ENCODE measurements at places on chromosomes 7 and 10.
A peak's percentile ranks its signal among the peaks of the same experiment; 100 is the strongest.

GRCh38 chr10:31582365-31583052, 263.5 kb downstream of the ZEB1 start:
- no peaks in the 10 kb centered on the region for H3K36me3 ChIP-seq
- peak; percentile 47 for DNase-seq
- peaks cover 8% of the 10 kb centered on the region for H3K4me1 ChIP-seq
- H3K27ac ChIP-seq: no peak overlapping the region

- no peaks in the 10 kb centered on the region for H3K36me3 ChIP-seq
- no peaks in the 10 kb centered on the region for H3K4me1 ChIP-seq
- peak; percentile 37 for DNase-seq
- H3K4me3 ChIP-seq: no peak overlapping the region
These were observed 412.7 kb upstream of the ANKRD30A start for GRCh38 chr10:36712695-36713094.

DNA sequence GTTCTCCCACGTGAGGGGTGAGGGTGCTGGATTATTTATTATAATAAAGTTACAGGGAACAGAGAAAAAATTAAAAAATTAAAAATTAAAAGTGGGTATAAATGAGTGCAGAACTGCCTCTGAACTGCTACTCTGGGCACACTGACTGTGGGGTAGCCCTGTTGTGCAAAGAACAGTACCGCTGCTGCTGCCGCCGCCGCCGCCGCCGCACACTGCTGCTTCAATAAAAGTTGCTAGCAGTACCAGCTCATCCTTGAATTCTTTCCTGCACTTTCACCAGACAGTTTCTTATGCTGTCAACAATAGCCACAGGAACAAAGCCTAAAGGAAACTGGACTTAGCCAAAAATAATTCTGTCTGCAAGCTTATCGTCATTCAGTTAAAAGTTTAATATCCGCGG, 72.1 kb downstream of the GCC1 start:
- no peaks in the 10 kb centered on the region for H3K27me3 ChIP-seq
- DNase-seq: no peak
- no peaks in the 10 kb centered on the region for H3K36me3 ChIP-seq
- H3K27ac ChIP-seq: no peak overlapping the region
- H3K4me3 ChIP-seq: no peak overlapping the region
- no peaks in the 10 kb centered on the region for H3K4me1 ChIP-seq

- no peaks in the 10 kb centered on the region for H3K4me1 ChIP-seq
- H3K27me3 ChIP-seq: peaks cover 30% of the 10 kb centered on the region
- H3K27ac ChIP-seq: no peak overlapping the region
- no peak overlapping the region for H3K4me3 ChIP-seq
- no peaks in the 10 kb centered on the region for H3K36me3 ChIP-seq
These were observed 74.1 kb upstream of the UNC5B start for GRCh38 chr10:71138166-71138830.

DNA sequence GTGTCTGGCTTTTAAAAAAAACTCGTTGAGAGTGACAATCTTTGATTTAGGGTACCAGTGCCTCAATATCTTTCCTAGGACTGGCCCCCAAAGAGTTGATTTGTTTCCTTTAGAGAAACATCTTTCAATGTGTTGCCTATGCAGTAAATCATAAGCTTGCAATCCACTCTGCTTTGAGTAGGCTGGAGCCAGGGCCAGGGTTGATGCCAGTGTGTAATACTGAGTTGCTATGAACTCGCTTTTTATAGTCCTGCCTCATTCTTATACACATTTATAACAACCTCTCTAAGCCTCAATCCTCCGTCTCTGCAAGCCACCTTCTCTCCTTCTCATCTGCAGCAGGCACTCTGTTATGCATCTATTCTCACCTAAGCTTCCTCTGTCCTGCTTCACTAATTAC, 674.9 kb upstream of the POM121L12 start:
- H3K4me3 ChIP-seq: no peak overlapping the region
- no peaks in the 10 kb centered on the region for H3K36me3 ChIP-seq
- H3K27me3 ChIP-seq: no peaks in the 10 kb centered on the region
- H3K4me1 ChIP-seq: no peaks in the 10 kb centered on the region
- H3K27ac ChIP-seq: no peak overlapping the region
